ENCODE measurements at places on chromosomes 12 and 14.

DNA sequence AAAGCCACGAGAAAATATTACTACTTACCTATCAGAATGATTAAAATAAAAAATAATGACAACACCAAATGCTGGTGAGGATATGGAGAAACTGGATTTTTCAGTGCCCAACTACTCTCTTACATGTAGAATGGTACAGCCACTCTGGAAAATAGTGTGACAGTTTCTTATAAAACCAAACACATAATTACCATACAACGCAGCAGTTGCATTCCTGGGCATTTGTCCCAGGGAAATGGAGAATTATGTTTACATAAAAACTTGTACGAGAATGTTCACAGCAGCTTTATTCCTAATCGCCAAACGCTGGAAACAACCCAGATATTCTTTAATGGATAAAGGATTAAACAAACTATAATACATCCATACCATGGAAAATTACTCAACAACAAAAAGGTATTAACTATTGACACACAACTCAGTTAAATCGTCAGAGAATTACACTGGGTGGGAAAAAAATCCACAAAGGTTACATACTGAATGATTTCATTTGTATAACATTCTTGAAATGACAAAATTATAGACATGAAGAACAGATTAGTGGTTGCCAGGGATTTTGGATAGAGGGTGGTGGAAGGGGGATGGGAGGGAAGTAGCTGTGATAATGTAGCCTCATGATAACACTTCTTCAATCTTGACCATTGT, 35.4 kb downstream of the TAOK3 start:
- no peak for DNase-seq

- DNase-seq: no peak
Observed at GRCh38 chr12:118013283-118013682, 3.2 kb upstream of the RFC5 start.

GRCh38 chr14:26987744-26988363, 390.0 kb upstream of the NOVA1 start:
- no peak for DNase-seq

DNA sequence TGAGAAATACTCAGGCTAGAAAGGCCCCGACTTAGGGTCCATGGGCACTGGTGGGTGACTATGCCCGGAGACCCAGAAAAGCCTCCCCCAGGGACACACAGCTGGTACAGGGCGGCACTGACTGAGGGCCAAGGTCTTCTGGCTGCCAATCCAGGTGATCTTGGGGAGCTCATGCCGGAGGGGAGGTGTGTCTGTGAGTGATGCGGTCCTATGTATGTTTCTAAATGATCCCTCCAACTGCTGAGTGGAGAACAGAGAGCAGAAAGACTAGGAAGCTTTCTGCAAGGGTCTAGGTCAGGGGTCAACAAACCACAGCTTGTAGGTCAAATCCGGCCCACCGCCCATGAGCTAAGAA, 391 bp downstream of the SERPINA4 start:
- DNase-seq: no peak

- no peak for DNase-seq
Observed at GRCh38 chr14:93003945-93004698, 81.2 kb downstream of the CHGA start.

DNA sequence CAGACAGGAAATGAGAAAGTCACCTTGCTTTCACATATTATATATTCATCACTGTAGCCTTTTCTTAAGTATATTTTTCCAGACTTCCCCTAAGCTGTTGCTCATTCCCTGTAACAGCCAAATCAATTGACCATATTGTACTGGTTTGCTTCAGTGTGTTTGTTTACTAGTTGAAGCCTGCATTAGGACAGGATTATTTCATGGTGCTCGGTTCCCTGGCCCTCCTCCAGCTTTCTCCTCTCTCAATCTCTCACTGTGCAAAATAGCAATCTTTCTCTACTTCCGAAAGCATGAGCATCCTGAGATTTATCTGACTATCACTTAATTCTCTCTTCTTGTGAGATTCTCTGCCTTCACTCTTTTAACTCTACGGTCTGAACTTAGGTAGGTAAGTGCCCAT, 2.4 kb downstream of the SLC35F4 start:
- no peak for DNase-seq

GRCh38 chr14:74620497-74620921, 8.5 kb upstream of the LTBP2 start:
- DNase-seq: no peak

- no peak for DNase-seq
Observed at GRCh38 chr14:97206916-97207315, 409.7 kb downstream of the VRK1 start.

GRCh38 chr12:4324366-4324765, 3.4 kb downstream of the TIGAR start:
- DNase-seq: no peak

- peak; percentile 41 for DNase-seq
Observed at GRCh38 chr12:77679686-77680085, 151.0 kb upstream of the NAV3 start.
